ENCODE measurements at places on chromosomes 6 and 20. TPM values are rescaled to one million over a fixed set of nuclear protein-coding genes. Genes with fewer than 3 reads are reported as not detected.

The ERMARD gene
- total RNA-seq: 11.3 TPM

The DLK2 gene
- 2.9 TPM for total RNA-seq

- DNase-seq: no peak
These were observed 90.8 kb downstream of the TRMT11 start for GRCh38 chr6:126076992-126077664.

GRCh38 chr6:169766232-169766631 lies 14.8 kb downstream of the ERMARD start:
- DNase-seq: no peak

GRCh38 chr6:148653138-148653776 lies 93.6 kb upstream of the UST start:
- DNase-seq: no peak

DNA sequence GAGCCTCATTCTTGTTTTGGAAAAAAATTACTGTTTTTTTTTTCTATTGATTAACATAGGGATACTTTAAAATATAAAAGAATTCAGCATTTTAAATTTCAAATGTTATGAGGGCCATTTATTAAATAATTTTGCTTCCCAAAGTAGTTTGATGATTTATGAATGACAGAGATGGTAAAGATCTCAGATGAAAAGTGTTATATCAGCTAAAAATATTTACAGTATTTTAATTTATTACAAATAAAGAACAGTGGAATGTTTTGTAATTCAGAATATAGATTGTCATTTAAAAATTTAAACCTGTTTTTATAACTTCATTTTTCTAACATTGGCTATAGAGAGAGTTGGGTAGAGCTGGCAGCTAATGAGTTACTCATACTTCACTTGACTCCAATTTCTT lies 256.0 kb downstream of the TPBG start:
- DNase-seq: no peak

GRCh38 chr6:166703149-166703710 lies 76.2 kb upstream of the RPS6KA2 start:
- no peak for DNase-seq

The GPLD1 gene
- total RNA-seq: 0.81 TPM

The MYCT1 gene
- 9.6 TPM for total RNA-seq

The JPH2 gene
- total RNA-seq: 182 TPM

The HSPA12B gene
- 9.2 TPM for total RNA-seq
